ENCODE measurements at places on chromosomes 7 and 10.

DNA sequence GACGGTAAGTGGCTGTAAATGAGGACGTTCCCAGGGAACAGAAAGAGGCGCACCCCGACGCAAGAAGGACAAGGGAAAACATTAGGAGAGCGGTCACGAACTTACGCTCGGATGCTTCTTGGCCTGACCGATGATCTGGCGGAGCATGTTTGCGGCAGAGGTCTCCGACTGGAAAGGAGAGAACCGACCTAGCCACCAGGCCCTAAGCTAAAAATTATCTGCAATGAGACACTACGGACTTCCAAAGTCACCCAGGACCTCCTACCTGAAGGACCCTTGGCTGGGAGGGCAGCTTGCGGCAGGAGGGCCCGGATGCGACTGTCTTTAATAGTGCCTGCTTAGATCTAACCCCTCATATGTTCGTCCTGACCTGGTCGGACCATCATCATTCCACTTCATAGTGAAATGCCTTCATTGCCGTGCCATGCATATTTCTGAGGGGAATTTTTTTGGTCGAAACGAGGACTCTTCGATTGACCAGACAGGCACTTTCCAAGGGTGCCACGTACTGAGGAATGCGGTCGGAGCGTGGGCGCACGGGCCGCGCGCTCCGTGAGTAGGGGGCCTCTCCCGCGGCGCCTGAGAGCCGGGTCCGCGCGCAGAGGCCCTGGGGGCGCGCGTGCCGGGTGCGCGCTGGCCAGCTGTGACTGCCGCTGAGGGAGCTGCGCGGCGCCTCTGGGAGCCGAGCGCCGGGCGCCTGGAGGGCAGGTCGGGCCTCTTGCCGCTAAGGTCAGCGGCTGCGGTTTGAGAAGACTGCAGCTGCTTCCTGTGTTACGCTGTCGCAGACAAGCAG, 33.6 kb upstream of the PHF14 start:
- peak; percentile 75 for DNase-seq

- DNase-seq = no peak
Observed at GRCh38 chr7:90461219-90461618, 8.2 kb upstream of the PTTG1IP2 start.

DNA sequence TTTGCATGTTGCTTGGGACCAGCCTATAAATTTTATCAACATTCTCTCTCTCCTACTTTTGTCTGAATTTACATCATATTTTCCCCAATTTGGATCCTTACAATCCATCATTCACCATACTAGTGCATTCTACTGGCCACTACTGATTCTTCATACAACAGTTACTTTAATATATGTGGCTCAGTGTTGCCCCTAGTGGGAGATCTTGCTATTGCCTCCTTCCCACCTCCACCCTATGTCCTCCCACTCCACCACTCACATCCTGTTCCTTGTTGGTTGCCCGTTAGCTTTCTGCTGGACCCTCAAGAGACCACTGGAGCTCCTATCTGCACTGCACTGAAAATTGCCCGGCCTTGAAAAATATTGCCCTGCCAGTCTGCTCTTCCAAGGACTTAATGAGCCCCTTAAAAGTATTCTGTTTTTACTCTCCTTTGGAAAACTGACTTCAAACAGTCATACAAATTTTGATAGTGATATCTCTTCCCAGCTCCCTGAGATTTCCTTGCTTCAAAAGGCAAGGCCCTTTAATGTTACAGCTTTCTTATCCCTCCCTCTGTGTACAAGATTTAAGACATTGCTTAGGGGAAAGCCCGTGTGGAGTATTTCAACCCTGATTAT, 243.2 kb upstream of the TMEM229A start:
- DNase-seq = peak; percentile 52

GRCh38 chr7:98930921-98931320, 52.6 kb downstream of the TRRAP start:
- DNase-seq = no peak

DNA sequence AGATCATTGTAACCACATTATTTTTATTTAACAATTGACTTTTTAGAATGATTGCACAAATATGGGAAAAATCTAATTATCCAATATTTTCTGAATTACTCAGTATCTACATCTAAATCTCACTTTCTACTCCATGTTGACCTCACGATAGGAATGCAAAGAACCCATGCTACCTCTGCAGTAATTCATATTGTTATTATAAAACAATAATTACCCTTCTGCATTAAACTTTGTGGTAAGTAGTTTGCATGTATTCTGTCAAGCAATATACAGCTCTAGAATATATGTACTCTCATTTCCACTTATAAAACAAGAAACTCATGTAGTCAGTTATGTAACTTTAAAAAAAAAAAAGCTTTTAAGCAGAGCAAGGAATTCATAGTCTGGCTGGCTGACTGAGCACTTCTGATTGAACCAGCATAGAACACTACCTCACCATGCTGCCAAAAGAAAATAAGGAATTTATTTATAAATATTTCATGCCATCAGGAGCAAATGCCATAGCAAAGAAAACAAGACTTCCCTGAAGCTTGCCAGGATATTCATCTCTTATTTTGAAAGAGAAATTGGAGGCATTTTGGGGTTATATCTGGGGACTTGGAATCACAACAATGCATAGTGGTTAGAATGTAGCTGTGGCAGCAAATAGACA, 895.7 kb downstream of the XPNPEP1 start:
- DNase-seq = no peak

GRCh38 chr7:133139350-133139749, 57.5 kb upstream of the CHCHD3 start:
- DNase-seq = no peak

DNA sequence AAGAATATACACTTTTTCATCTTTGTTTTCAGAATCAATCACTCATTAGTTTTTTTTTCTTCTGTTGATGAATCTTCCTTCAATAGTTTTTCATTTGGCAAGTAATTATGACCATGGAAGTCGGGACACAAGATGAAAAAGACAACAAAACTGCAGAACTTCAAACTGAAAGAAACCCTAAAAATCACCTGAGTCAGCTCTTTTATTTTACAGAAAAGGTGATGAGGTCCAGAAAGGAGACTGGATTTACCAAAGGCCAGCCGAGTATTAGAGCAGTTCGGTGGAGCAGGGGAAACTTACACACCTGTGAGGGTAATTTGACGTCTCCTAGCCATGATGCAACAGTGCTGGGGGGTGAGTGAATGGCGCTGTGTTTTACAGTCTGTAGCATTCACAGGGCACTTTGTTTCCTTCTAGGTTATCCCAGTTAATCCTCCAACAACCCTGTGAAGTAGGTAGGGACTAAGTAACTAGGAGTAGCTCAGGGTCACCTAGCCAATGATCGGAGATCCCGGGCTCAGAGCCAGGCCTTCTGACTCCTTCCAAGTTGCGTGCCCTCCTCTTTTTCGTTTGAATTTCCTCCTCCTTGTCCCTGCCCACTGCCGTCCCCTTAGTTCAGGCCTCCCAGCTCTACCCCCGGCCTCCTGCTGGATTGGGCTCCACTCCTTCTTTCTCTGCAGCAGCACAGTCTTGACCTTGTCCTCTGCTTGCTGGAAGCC, 14.0 kb downstream of the RBM20 start:
- DNase-seq = no peak

DNA sequence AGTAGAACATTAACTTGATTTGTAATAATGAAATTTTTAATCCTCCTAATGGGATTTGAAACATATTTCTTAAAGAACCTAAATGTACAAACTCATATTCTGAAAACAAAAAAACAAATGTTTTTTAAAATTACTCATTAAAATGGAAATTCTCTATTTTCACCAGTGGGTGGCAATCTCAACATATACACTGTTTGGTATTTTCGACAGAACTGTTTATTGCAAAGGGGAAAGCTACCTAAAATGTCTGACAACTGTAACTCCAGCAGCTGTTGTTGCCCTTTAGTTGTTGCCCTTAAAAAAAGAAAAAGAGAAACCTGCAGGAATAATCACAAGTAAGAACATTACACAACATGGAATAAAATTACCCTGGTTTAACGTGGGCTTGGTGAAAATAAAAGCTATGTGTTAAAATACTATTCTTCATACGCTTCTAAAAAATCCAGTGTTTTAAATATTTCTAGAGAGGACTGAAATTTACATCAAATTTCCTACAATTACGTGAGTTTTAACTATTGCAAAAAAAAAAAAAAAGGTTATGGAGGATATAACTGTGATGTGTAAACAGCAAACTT, 54.5 kb downstream of the COL1A2 start:
- no peak for DNase-seq

DNA sequence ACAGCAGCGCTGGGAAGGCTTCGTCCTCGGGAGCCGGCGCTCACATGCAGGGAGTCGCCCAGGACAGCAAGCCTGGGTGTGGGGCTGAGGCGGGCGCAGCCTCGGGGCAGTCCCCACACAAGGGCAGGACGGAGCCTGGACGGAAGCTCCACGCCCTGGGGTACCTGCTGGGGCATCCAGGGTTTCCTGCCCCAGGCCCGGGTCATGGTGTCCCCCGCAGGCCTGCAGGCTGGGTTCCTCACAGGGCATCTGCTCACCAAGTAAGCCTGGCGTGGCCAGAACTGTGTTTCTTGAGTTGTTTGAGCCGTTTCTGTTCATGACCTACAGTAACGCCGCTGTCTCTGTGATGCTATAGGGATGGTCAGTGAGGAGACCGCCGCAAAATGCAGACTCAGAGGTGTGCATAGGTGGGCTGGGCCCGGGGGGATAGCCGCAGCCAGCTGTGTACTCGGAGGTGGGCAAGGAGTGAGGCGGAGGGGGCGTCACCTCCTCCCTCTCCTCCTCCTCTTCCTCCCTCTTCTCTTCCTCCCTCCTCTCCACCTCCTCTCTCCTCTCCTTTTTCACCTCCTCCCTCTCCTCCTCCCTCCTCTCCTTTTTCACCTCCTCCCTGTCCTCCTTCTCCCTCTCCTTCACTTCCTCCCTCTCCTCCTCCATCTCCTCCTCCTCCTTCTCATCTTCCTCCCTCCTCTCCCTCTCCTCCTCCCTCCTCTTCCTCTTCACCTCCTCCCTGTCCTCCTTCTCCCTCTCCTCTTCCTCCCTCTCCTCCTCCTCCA, 438.9 kb downstream of the DNAJB6 start:
- no peak for DNase-seq

GRCh38 chr7:71780282-71780681, 631.9 kb downstream of the CALN1 start:
- no peak for DNase-seq

DNA sequence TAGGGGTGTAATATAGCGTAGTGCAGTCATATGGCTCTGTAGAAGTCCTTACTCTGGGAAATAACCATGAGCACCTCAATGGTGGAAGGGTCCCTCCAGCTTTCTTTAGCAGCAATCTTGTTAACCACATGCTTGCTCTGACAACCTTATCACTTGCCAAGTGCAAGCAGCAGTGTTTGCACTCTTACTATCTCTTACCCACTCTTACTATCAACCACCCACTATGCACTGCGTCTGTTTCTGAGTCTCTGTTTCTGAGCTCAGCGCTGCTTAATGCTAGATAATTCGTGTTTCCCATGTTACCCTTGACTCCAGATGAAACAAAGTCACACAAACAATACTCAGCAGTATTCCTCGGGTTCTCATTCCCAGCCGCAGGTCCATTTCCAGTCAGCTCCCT, 433.7 kb upstream of the PFKP start:
- peak; percentile 14 for DNase-seq

DNA sequence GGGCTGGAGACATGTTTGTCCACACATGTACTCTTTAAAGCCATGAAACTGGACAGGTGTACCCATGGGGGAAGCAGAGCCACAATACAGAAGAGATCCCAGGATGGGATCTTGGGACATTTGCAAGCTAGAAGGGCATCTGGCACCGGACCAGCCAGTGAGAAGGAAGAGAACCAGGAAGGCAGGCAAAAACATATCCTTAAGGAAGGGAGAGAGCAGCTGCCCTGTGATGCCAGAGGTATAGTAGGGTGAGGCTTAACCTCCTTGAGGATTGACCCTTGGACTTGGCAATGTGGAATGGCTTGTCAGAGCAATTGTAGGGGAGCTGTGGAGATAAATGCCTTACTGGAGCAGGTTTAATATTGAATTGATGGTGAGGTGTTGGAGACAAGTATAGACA, 17.9 kb upstream of the SUV39H2 start:
- DNase-seq = no peak

DNA sequence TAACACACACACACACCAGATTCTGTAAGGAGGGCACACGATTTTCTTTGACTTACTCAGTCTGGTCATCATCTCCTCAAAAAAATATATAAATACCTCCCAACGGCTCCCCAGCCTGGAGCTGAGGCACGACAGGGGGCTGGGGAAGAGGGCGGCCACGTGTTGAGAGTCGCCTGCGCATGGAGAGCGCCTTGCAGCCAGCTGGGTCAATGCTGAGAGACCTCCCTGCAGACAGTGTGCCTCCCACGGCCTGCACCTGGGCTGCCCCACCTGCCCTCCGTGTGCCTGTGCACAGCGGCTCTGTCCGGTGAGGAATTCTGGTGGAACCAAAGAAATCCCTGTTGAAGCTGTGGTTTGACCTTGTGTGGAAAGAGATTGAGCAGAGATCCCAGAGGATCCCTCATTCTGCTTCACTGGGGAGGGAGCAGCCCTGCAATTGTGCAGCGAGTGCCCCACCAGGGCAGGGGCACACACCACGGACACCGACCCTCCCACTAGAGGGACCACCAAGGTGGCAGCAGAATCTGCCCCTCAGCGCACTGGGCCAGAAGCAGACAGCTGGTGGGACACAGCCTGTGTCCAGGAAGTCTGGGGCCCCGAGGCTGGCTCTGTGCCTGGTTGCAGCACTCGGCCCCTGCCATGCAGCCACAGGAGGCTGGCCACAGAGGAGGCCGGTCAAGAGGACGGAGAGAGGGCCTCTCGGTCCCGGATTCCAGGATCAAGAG, 150.5 kb upstream of the PPP2R2D start:
- no peak for DNase-seq

GRCh38 chr7:91086200-91086599, 178.0 kb upstream of the FZD1 start:
- DNase-seq = no peak

GRCh38 chr10:62961951-62962523, 145.9 kb upstream of the EGR2 start:
- DNase-seq = no peak

- DNase-seq = no peak
Observed at GRCh38 chr7:111030336-111030735, 60.6 kb upstream of the LRRN3 start.

GRCh38 chr10:69405221-69405620, 11.5 kb downstream of the TACR2 start:
- no peak for DNase-seq

GRCh38 chr7:44150466-44150832, 9.3 kb upstream of the MYL7 start:
- no peak for DNase-seq

DNA sequence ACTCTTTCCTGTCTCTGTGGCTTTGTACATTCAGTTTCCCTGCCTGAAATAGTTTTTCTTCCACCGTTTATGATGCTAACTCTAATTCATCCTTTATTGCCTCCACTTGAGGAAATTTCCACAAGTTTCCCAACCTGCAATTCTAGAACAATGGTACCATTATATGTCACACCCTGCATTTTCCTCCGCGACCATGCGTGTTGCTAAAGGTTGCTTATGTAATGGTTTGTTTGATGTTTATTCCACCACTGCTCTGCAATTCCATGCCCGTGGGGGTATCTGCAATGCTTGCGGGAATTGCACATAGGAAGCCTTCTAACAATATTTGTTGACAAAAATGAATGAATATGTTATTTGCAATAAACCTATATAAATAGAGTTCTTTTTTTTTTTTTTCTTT, 69.5 kb upstream of the ST8SIA6 start:
- no peak for DNase-seq
